IPS-NIHi11 (cell line): ENCODE measurements at places on chromosomes 7 and 10.

GRCh38 chr7:87000344-87000743 is 59.1 kb downstream of the ELAPOR2 start:
- DNase-seq, result no peak

DNA sequence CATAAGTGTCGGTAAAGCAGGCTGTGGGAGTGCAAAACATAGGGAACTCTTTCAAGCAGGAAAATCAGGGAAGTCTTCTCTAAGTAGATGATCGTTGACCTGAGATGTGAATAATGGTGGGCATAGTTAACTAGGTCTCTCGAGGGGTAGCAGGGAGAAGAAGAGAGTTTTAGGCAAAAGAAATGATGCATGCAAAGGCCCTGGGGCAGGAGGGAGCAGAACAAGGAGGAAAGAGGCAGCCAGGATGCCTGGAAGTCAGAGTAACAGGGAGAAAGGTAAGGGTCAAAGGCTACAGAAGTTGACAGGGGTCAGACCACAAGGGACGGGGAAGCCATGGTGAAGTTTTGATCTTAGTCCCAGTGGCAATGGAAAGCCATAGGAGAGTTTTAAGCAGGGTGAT is 47.8 kb upstream of the PAX2 start:
- DNase-seq, result no peak

GRCh38 chr10:71285180-71285545 is 33.9 kb upstream of the SLC29A3 start:
- DNase-seq, result peak; percentile 91

GRCh38 chr7:47542051-47542450 is 39.9 kb downstream of the TNS3 start:
- no peak for DNase-seq

DNA sequence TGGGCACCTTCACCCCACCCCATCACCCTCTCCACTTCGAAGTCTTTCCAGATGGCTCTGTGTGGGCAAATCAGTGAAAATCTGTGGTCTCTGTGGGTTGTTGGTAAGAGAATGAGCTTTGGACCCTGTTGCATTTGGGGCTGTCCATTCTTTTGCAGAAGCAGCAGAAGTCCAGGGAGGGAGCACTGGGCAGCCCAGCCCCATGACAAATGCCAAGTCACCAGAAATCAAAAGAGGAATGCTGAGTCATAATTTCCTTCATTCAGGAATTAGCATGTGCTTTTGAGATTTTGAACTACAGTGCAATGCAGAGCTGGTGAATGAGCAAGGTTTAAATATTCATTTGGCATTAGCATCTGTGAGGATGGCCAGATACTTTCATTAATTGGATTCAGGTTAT is 556.2 kb downstream of the LRMDA start:
- DNase-seq, result no peak

DNA sequence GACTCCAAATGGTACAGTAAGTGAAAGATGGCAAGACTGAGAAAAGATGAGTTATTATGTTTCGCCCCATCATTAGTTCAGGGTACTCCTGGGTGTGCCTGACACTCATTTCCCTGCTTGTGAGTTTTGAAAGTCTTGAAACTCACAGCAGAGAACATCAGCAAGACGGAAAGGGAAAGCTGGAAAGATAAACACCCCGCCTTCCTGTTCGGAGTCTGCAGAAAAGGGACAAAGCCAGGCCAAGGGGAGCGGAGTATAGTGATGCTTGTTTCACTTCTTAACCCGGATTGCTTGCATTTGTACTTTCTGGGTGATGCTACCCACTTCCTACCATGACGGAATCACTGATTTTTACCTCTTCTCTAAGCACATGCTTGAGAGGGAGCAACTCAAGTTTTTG is 294.5 kb downstream of the FRMD4A start:
- DNase-seq, result no peak

DNA sequence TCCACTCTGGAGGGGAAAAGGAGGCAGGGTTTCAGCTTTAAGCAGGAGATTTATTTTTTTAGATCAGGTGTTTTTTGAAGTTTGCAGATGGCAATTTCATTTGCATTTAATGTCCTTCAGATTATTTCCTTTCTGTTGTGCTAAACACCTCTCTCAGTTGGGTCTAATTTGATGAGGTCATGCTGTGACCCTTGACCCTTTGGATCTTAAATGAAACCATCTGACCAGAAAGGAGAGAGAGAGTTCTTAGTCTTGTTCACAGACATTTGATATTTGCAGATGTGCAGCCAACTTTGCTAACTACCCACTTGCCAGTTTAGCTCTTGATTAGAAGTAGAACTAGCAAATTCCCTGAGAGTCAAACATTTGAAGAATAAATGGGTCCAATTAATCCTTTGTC is 101.5 kb upstream of the RAB11FIP2 start:
- no peak for DNase-seq

GRCh38 chr10:61304746-61305145 is 148.4 kb downstream of the TMEM26 start:
- DNase-seq, result no peak

DNA sequence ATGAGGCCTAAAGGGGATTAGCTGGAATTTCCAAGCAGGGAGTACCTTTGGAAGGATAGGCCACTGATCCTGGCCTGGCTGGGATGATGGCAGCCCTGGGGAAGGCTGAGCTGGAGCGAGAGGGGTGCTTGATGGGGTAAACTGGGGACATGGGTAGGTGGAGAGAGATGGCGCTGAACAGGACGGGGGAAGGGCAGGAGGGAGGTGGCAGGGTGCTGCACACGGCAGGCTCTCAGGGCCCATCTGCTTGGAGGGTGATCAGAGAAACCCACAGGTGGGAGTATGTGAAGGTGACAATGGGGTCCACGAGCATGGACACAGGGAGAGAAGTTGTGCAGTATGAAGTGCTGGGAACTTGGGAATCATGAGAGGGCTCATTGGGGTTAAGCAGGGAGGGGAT is 10.3 kb downstream of the MAT1A start:
- DNase-seq, result no peak

GRCh38 chr10:97427571-97428179 is 1.7 kb downstream of the PGAM1 start:
- DNase-seq, result peak; percentile 45

DNA sequence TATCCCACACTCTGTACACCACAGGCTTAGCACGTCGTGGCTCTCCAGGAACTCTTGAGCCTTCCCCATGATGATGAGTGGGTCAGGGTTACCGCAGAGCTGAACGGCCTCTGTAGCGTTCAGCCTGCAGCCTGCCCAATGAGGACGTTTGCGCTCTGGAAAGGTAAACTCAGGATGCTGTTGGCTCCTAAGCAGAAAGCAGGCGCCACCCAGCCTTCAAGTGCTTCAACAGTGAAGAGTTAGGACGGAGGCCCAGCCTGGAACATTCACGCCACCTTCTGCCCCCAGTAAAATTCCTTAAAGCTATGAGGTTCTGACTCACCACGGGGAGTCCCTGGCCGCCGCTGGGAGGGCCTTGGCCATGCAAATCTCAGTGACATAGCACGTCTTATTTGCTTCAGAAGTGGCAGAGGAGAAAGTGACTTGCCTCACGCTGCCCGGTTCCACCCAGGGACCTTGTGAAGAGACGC is 161.5 kb upstream of the SH2B2 start:
- DNase-seq, result peak; percentile 74

GRCh38 chr7:7183061-7183837 is 905 bp downstream of the C1GALT1 start:
- peak; percentile 58 for DNase-seq

DNA sequence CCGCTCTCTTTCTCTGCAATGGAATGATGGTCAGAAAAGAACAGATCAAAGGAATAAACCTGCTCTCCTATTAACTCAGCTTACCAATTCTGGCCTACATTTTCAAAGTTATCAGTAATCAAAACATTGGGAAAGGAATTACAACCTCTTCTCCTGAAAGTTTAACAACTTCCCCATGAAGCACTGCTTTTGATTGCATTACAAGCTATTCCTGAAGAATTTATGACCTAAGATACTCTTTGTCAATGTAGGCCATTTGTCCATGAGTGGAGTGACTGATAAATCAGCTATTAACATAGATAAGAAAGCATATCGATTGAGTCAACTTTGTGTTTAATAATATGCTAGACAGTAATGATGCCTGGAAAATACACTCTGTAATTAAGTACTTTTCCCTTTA is 271.7 kb upstream of the C7orf33 start:
- no peak for DNase-seq

DNA sequence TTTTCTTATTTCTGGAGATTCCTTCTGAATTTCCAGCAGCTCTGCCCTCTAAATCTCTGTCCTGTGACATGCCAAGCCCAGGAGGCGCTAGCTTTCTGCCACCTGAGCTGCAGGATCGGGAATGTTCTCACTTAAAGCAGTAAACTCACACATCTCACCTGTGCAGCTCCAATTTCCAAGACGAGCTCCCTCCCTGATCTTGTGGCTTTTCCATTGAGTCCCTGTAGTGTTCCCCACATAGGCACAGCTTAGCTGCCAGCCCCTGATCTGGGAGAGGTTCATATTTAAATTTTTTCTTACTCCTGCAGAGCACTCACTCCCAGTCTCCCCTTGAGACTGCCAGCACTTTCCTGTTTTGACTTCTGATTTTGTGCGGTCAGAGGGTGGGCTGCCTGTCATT is 479.3 kb downstream of the GLRX3 start:
- no peak for DNase-seq

DNA sequence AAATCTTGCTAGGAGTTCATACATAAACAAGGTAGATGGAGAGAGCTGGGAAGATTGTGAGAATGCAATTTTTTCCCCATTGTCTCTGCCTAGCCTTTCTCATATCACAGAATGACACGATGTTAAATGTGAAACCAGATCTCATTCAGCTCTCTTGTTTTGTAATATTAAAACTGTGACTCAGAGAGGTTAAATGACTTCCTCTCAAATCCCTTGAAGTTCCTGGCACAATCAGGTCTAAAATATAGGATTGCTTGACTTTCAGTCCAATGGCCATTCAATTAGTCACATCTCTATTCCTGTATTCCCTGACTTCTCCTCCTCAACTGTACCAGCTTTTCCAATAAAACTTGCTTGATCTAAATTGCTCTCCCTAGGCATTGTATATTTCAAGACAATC is 3.1 kb downstream of the ANKRD22 start:
- DNase-seq, result no peak

DNA sequence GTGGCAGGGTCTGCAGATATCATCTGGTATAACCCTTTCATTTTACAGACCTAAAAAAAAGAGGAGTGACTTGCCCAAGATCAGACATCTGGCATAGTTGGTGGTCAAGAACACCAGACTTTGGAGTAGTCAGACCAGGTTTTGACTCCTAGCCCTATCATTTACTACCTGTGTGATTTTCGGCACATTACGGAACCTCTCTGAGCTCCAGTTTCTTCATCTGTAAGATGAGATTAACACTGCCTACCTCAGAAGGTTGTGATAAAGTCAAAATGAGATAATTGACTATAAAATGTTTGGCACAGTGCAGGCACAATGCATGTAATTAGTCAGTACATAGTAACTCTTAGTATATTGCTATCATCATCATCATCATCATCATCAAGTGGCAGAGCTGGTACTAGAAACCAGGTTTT is 1.2 kb downstream of the STRIP2 start:
- no peak for DNase-seq

DNA sequence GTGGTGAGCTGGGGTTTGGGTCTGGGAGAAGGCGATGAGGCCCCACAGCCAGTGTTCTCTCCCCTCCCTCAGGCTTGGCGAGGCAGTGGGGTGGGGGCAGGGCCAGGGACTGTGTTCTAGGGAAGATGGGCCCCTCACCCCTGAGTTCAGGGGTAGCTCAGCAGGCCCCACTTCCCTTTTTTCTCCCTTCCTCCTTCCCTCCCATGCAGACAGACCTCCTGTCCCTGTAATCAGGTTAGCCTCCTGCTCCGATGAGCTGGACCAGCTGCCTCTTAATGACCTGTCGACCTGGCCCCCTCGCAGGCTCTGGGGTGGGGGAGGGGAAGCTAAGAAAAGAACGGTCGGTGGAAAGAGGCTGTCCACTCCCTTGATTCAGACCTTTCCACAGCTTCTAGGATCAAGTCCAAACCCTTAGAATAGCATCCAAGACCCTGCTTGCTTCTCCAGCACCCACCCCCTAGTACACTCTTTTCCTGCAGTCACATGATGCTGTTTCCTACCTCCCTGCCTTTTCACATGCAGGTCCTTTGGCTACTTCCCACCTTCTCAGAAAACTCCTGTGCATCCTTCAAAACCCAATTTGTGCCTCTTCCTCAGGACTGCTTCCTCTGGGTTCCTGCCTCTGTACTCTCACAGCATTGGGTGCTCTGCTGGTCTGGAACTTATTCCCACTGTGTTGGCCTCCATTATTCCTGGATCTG is 64.1 kb downstream of the ZMIZ1 start:
- DNase-seq, result no peak

DNA sequence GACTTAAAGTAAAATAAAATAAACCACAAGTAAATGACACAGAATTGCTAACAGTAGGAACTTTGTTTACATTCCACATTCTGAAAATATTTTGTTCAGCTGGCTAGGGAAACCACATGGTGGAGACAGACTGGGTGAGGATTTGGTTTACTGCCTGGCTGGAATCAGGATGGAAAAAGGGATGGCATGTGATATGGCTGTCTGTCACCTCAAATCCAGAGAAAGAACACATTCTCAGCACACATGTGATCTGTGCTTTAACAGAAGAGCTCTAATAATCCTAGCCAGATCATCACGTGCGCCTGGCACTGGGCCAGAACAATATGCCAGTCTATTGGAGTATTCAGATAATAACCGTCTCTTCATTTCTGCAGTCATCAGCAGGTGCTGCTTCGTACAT is 90.9 kb upstream of the PIP4K2A start:
- DNase-seq, result no peak

DNA sequence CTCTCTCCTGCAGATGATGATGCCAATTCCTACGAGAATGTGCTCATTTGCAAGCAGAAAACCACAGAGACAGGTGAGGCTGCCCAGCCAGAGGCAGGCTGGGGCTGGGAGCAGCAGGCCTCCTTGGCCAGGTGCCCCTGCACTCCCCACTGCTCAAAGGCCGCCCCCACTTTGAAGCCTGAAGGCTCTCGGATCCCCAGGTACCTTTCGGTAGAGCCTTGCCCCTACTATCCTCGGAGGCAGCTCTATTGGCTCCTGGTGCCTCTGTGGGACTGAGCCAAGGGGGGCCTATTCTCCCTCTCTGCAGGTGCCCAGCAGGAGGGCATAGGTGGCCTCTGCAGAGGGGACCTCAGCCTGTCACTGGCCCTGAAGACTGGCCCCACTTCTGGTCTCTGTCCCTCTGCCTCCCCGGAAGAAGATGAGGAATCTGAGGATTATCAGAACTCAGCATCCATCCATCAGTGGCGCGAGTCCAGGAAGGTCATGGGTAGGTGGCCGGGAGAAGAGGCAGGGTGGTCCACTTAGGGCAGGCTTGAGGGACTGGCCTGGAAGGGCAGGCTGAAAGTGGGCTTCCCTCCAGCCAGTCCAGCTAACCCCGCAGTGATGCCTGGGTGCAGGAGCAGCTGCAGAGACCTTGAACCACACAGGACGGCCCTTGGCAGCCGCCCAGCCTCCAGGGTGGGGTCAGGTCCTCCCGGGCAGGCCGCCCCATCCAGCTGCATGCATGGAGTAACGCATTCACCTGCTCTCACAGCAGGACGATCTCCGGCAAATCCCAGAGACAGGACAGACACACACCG is 14.1 kb downstream of the LAT2 start:
- DNase-seq, result no peak

GRCh38 chr7:84009782-84010181 is 184.8 kb downstream of the SEMA3A start:
- no peak for DNase-seq
